ENCODE measurements at places on chromosomes 3 and 15.

GRCh38 chr15:64824929-64825430 is 467 bp downstream of the PIF1 start:
- DNase-seq, result no peak

DNA sequence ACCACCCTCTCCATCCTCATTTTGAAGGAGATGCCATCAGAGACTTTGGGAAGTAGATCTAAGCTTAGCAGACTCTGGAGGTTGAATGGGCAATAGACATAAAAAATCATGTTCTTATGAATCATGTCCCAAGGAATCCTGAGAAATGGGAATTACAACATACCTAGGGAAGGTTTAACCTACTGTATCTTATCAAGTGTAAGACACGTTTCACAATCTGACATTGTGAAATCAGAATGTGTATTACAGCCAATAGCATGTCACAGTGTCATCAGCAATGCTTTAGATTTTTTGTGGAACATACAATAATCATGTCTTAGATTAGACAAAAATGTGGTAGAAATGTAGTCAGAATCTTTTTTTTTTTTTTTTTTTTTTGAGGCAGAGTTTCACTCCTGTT is 332.4 kb upstream of the TLE3 start:
- DNase-seq, result no peak

DNA sequence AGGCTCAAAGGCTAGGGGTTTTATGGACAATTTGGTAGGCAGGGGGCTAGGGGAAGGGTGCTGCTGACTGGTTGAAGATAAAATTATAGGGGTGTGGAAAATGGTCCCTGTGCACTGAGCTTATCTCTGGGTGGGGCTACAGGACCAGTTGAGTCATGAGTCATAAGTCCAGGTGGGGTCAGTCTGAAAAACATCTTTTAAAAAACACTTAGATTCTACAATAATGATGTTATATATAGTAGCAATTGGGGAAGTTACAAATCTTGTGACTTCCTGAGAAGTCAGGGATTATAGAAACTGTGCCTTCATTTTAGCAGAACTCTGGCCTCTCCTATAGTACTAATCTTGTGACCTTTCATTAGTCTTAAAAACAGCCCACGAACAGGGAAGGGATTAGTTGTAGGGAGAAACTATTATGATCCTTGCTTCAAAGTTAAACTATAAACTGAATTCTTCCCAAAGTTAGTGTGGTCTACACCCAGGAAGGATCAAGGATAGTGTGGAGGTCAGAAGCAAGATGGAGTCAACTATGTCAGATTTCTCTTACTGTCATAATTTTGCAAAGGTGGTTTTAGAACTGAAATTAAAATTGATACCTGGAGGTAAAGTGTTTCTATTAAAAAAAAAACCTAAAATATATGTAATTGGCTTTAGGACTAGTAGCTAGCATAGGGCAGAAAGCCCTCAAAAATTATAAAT is 130.1 kb downstream of the P2RY1 start:
- DNase-seq, result no peak

GRCh38 chr3:130759692-130760338 is 13.2 kb upstream of the PIK3R4 start:
- peak; percentile 62 for DNase-seq

- no peak for DNase-seq
Measured at GRCh38 chr3:165903885-165904630, 66.8 kb upstream of the BCHE start.

GRCh38 chr3:51692980-51693395 is 13.9 kb upstream of the GRM2 start:
- DNase-seq, result no peak

- DNase-seq, result no peak
Measured at GRCh38 chr15:49309889-49310288, 113.2 kb upstream of the FGF7 start.

DNA sequence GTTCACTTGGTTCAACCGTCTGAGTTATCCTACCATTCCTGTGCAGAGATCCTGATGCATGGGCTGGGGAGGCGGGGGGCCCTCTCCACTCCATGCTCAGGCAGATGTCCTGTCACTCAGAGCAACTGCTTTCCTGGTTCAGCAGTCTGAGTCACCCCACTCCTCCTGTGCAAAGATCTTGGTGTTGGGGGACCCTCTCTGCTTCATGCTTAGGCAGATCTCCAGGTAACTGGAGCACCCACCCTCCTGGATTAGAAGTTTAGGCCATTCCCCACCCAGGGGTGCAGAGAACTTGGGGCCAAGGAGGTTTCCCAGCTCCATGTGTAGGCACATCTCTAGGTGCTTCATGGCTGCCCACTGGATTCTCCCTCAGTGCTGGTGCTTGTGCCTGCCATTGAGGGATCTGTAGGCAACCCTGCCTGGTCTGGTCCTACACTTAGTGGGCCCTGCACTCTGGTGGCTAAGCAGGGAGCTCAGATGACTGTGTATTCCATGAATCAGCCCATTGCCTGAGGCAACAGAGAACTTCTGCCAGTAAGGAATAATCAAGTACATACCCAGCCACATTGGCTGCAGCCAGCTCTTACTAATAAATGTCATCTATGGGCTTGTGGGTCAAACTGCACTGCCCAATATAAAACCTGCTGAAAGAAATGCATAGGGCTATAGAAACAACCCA is 465.4 kb upstream of the THBS1 start:
- DNase-seq, result no peak

DNA sequence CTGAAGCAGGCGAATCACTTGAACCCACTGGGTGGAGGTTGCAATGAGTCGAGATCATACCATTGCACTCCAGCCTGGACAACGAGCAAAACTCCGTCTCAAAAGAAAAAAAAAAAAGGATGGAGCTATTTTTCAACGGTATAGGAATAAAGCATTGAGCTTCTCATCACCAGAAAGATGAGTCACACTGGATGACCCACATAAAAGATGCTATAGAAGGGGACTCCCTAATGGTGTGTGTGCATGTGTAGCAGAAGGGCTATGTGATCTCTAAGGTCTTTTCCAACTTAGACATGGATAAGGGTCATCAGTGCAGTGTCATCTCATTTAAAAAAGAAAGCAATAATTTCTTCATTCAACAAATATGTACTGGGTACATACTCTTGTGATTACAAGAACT is 476.0 kb downstream of the MFSD1 start:
- DNase-seq, result no peak

GRCh38 chr3:193974671-193975535 is 161.0 kb upstream of the HES1 start:
- peak; percentile 19 for DNase-seq

DNA sequence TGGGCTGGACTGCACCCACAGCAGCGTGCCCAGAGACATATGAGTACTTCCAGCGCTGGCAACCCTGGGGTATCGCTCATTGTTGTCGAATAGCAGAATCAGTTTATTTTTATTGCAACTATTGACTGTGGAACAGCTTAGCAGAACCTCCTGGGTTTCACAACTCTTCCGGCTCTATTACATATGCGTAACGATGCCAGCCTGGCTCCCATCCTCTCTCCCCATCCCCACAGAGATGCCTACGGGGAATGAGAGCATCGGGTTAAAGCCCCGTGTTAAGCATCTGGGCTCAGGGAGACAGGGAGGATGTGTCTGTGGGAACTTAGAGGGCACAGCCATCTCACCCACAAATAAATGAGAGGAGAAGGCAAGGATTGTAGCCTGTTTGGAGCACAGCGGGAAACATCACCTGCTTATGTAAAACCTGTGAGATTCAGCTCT is 76.6 kb upstream of the DLG1 start:
- DNase-seq, result no peak

DNA sequence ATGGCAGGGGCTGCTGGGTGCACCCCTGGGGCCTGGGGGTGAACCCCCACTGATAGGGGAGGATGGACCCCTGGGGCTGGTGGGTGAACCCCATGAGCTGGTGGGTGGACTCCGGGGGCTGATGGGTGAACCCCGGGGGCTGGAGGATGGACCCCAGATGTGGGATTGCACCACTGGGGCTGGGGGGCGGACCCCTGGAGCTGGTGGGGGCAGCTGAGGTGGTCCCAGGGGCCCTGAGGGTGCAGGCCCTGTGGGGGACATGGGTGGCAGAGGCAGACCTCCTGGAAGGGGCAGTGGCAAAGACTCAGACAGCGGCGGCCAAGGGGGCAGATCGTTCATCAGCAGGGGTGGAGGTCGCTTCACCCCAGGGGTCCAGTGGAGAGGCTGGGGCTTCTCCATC is 17.4 kb upstream of the TXNRD3 start:
- DNase-seq, result no peak

- no peak for DNase-seq
Measured at GRCh38 chr3:195755791-195756676, 35.3 kb downstream of the MUC20 start.

GRCh38 chr3:59290358-59290757 is 240.5 kb upstream of the CFAP20DC start:
- DNase-seq, result no peak

- no peak for DNase-seq
Measured at GRCh38 chr3:145159640-145160039, 1001.3 kb downstream of the PLOD2 start.

GRCh38 chr3:116070061-116070460 is 375.2 kb downstream of the LSAMP start:
- no peak for DNase-seq

- no peak for DNase-seq
Measured at GRCh38 chr3:163644172-163644571, 1434.1 kb downstream of the SI start.

- peak; percentile 26 for DNase-seq
Measured at GRCh38 chr15:73935547-73935946, 9.3 kb downstream of the LOXL1 start.

- no peak for DNase-seq
Measured at GRCh38 chr3:146337991-146338390, 87.1 kb upstream of the PLSCR4 start.

- DNase-seq, result no peak
Measured at GRCh38 chr15:81653259-81653658, 279.2 kb upstream of the TMC3 start.

DNA sequence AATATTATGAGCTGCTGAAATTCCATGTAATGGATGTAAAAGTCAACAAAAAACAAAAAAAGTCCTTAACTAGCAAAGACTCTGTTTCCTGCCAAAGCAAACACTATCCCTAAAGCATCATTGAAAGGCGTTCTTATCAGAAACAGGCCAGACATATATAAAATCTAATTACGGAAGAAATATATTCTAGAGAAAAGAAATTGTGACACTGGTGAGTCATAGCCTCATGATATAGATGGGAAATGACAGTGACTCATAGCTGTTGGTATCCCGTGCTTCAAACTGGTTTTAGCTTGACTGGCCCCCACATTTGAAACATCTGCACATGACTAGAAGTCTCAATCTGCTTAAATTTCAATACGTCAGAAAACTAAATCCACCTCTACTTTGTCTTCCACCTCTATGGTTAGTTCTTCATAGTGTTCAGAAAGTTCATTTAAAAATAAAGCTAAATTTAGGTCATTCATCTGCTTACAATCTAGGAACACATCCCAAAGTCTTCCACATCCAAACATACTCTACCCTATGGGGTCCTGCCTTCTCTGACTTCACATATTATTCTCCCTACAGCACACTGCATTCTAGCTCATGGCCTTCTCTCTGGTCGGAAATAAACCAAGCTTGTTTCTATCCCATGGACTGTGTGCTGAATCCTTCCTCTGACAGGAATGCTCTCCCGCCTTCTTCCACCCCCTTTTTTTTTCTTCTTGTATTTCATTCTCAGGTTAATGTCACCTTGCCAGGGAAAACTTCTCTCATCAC is 456.3 kb upstream of the ARRDC4 start:
- DNase-seq, result no peak

- no peak for DNase-seq
Measured at GRCh38 chr15:83612898-83613635, 40.9 kb upstream of the ADAMTSL3 start.

- DNase-seq, result no peak
Measured at GRCh38 chr3:159787794-159788205, 200.8 kb upstream of the IL12A start.

DNA sequence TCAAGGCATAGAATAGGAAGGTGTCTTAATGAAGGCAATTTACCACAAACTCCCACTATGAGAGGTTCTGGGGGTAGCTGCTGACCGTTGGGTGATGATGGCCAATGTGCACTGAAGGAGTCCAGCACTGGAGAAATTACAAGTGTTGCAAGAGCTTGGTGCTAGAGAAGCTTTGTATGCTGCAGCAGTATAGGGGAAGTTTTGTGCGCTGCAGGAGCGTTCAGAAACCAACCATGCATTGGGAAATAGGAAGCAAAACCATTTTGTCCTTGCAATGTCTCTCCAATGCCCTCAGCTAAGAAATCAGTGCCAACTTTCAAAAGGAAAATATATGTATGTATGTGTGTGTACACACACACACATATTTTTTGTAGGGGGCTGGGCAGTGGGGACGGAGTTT is 441.6 kb upstream of the NAALADL2 start:
- no peak for DNase-seq

DNA sequence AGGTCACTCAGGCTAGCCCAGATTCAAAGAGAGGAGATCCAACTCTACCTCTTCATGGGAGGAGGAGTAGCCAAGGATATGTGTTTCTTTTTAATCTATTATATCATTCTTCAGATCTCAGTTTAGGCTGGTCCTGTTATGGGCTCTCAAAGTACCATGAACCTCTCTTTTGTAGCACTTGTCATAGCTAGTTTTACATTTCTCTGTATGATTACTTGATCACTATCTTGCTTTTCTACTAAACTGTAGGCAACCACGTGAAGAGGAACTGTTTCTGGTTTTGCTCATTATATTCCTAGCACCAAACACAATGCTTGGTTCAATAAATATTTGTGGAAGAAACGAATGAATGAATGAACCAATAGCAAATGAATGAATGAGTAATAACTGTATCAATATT is 29.6 kb downstream of the CD86 start:
- no peak for DNase-seq

DNA sequence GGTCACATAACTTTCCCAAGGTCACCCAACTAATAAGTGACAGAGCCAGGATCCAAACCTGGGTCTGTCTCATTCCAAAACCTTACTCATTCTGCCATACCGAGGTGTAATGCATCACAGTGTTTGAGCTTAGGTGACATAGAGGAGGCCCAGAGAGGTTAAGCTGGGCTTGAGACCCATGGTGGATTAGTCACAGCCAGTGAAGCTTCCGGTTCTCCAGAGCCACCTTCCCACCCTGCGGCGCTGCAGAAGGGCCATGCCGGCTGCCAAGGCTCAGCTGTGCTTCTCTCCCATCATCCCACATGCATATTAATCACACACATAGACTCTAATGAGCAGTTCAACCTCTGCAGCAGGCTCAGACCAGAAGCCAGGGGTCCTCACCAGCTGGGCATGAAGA is 42.2 kb downstream of the SPSB4 start:
- DNase-seq, result no peak

GRCh38 chr3:47646362-47646761 is 67.7 kb upstream of the CSPG5 start:
- DNase-seq, result no peak

GRCh38 chr15:96796841-96797240 is 466.3 kb downstream of the NR2F2 start:
- DNase-seq, result no peak

DNA sequence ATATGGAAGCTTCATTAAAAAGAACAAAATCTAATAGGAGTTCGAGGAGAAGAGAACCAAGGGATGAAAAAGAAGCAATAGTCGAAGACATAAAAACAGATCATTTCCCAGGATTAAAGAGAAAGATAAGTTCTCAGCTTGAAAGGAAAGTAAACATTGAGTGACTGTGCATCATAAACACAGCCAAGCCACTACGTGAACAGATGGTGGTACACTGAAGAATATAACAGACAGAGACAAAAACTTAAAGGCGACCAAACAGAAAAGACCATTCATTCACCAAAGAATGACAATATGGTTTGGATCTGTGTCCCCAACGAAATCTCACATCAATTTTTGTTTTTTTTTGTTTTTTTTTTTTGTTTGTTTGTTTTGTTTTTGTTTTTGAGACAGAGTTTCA is 210.8 kb upstream of the LINGO1 start:
- no peak for DNase-seq
